ENCODE measurements at places on chromosomes 7 and 10.
A peak's percentile ranks its signal among the peaks of the same experiment; 100 is the strongest.

DNA sequence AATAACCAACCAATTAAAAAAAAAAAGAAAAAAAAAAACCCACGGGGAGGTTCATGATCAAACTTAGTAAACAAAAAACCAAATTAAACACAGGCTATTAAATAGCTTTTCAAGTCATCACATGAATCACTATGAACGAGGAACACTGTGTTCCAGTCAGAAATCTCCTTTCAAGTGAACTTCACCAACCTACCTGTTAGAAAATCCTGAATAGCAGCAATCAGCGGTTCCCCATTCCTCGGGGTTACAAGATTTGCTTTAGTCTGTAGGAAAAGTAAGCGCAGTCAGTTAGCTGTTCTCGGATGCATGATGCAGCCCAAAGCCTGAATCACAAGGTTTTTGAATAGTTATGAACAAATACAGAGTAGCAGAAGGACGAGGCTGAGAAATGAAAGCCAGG is 19.0 kb downstream of the POLR3A start:
- no peak for DNase-seq

GRCh38 chr7:1550005-1550845 is 5.8 kb downstream of the TMEM184A start:
- no peak for DNase-seq

GRCh38 chr7:155217634-155218033 is 80.0 kb upstream of the INSIG1 start:
- DNase-seq = no peak

DNA sequence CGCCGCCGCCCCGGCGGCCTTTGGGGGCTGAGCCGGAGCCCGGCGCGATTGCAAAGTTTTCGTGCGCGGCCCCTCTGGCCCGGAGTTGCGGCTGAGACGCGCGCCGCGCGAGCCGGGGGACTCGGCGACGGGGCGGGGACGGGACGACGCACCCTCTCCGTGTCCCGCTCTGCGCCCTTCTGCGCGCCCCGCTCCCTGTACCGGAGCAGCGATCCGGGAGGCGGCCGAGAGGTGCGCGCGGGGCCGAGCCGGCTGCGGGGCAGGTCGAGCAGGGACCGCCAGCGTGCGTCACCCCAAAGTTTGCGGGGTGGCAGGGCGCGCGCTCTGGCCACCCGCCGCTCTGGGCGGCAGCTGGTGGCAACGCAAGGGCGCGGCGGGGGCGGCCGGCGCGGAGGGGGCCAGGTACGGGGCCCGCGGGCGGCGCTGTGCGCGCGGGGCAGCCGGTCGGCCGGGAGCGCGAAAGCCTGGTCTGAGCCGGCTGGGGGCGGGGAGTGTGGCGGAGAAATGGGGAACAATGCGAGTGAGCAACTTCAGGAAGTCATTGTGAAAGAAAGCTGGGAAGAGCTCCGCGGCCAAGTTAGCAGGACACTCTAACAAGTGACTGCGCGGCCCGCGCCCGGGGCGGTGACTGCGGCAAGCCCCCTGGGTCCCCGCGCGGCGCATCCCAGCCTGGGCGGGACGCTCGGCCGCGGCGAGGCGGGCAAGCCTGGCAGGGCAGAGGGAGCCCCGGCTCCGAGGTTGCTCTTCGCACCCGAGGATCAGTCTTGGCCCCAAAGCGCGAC is at the start of gene IKZF1:
Gene IKZF1 (plus strand): TSS at position 588 of the 782 bp plus-strand sequence. CDS start 14,346 bp downstream, outside the sequence.
- no peak for DNase-seq

GRCh38 chr7:2621948-2622640 is 9.7 kb upstream of the TTYH3 start:
- no peak for DNase-seq

GRCh38 chr10:119818889-119819270 is 53.8 kb downstream of the MCMBP start:
- peak; percentile 9 for DNase-seq

Measured in globus pallidus (tissue), 1 donor.